ENCODE measurements at places on chromosomes 12 and 14.

DNA sequence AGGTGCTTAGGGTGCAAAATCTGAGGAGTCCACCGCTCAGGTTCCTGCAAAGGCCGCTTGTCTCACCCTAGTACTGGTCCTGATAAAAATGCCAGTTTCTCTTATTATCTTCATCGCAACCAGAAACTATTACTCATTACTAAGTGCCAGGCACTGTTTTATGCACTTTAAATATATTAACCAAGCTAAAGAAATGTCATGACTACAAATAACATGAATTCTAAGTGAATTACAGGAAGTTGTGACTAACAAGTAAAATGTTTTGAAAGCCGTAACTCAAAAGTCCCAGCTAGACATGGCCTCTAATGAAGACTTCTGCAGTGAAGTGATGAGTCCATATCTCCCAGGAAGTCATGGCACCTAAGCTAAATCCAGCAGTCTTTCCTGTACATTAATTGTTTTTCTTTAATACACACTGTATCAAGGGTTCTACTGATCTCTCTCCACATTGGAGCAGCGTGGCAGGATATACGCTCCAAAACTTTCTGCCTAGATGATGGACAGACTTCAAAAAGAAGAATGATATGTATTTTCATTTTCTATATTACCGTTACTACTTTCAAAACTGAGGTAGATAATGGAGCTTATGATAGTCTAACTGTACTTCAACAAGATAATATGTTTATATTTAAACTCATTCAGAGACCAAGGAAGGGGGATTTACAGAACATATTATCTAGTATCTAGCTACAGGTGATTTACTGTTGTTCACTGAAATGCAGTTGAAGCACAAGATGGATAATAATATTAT, 117.3 kb upstream of the ARID2 start:
- no peak for DNase-seq

GRCh38 chr14:95432144-95433093, 84.0 kb downstream of the SYNE3 start:
- DNase-seq = no peak

GRCh38 chr14:100424504-100425428, 101.6 kb downstream of the SLC25A47 start:
- DNase-seq = no peak

GRCh38 chr14:80560800-80561657, 349.7 kb upstream of the DIO2 start:
- DNase-seq = no peak

- DNase-seq = peak; percentile 60
These were observed 23.7 kb upstream of the IFT81 start for GRCh38 chr12:110100315-110100970.

DNA sequence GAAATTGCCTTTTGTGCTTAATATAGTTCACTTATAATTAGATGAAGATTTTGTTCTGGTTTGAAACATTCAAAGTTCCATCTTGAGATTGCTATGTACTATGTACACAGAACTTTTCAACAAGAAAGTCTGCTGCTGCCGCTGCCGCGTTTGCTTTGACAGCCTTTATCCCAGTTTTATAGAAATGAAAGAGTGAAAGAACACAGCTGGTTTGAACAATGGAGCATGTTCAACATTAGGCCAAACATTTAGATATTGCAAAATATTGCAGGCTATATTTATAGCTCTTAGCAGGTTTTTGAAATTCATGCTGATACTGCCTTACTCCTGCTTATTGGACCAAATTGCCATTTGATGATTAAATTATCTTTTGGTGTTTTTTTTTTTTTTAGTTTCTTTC, 299.8 kb upstream of the PRKD1 start:
- DNase-seq = no peak

- no peak for DNase-seq
These were observed 7.9 kb downstream of the CCDC85C start for GRCh38 chr14:99596071-99596627.

GRCh38 chr14:54219261-54220070, 177.3 kb upstream of the CDKN3 start:
- DNase-seq = no peak

DNA sequence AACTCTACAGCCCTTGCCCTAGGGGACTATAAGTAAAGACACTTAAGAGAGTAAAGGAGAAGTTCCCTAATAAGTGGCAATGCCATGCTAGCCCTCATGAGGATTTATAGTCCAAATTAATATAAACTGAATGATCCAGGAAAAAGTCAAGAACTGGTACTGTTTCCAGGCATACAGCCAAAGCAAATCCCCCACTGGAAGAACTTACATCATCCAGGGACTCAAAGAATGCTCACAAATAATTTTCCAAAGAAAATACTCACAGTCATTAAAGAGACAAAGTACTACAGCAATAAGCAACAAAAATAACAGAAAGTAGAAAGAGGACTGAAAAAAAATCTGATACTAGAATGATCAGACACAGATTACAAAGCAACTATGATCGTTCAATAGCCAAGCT, 79.7 kb upstream of the RAP1B start:
- no peak for DNase-seq

- no peak for DNase-seq
These were observed 539.6 kb downstream of the VRK1 start for GRCh38 chr14:97336816-97337215.

DNA sequence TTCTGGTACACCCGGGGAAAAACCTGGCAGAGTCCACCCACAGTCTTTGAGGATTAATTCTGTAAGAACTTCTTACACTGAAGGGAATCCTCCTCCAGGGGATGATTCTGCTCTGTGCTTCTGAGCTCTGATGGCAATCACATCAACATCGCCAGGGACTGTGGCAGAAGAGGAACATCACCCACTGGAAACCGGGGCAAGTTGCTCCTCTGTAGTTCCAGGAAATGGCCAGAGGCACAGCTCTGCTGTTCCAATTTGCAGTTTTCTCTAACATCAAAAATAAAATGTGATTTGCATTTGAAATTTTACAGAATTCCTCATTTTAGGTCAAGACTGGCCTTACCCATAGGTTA, 207.6 kb downstream of the DAD1 start:
- no peak for DNase-seq

DNA sequence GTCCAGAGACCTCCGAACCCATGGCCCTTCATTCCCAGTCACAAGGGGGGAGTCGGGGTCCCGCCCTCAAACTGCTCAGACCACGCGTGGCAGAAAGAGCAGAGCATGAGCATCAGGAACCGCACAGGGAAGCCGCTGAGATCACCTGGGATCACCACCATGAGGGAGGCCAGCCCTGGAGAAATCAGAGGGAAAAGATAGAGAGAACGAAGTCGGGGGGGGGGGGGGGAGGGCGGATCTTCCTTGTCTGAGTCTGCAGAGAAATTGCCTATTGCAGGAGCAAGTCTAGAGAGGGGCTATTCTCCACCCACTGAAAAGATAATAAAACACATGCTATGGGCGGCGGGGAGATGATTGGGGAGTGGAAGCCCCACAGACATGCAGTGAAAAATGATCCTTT, 884 bp upstream of the TMEM132C start:
- no peak for DNase-seq

- DNase-seq = no peak
These were observed 7.6 kb upstream of the SLC38A2 start for GRCh38 chr12:46380022-46380796.

- peak; percentile 38 for DNase-seq
These were observed 18.0 kb downstream of the TRAF3 start for GRCh38 chr14:102795060-102795925.

GRCh38 chr14:88791629-88792472, 902 bp downstream of the EML5 start:
- peak; percentile 49 for DNase-seq

GRCh38 chr12:51392556-51393237, 1.5 kb upstream of the GALNT6 start:
- no peak for DNase-seq
